ENCODE measurements at places on chromosomes 2 and 18.
A peak's percentile ranks its signal among the peaks of the same experiment; 100 is the strongest.

- no peak for DNase-seq
Measured at GRCh38 chr18:2906704-2907549, 60.1 kb downstream of the EMILIN2 start.

DNA sequence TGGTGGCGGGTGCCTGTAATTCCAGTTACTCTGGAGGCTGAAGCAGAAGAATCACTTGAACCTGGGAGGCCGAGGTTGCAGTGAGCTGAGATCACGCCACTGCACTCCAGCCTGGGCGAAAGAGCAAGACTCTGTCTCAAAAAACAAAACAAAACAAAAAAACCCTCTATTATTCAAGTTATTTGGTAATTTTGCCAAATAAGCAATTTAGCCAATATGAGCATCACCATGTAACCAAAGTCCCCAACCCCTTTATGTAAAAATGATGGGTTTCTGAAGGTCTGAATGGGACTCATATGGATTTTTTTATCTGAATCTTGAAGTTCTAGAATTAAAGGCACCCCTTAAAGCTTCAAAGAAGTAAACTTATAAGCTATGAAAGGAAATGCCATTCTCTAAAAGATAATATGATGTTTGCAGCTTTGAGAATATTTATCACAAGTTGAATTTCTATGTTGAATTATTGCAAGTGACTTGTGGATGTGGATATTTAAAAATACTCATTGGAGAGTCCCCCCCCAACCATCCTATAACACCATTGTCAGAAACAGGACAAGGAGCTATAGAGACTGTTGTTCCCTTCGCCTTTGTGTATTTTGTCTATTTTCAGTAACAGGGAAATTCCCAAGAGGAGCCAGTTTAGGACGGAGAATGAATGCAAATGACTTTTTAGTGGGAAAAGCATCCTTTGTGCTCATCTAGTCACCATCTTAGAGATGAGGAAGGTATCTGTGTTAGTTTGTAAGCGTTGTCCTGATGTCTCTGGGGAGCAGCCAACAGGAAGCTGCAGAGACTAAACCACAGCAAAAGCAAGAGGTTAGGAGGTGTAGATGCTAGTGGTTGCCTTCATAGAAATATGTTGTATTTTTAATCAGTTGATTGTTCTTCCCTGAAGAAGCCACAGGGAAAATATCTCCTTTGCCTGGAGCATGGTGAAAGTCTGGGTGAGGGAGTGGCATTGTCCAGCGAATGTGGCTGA, 68.3 kb downstream of the TET3 start:
- DNase-seq = no peak

GRCh38 chr18:48983793-48984437, 33.1 kb upstream of the SMAD7 start:
- DNase-seq = no peak

DNA sequence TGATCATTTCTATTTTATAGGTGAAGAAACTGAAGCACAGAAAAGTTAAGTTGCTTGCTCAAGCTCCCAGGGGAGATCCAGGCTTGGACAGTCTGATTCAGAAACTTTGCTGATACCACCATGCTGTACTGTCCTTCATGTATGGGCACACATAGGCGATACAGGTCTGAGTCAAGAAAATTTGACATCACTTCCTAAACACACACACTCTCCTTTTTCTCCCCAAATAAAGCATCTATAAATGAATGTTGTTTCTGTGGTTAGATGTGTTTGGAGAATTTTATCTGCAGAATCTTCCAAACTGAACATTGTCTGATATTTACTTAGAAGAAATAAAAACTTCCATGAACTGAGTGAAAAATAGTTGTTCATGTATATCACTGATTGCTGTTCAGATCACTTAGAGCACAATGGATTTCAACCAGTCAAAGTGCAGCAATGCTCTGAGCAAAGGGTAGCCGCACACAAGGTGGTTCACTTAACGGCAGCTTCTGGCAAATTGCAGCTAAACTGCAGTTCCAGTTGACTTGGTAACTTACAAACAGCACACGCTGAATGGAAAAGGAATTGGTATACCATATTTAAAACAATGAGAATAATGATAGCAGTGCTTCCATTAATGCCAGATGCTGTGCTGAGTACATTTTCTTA, 10.0 kb upstream of the AGFG1 start:
- no peak for DNase-seq

DNA sequence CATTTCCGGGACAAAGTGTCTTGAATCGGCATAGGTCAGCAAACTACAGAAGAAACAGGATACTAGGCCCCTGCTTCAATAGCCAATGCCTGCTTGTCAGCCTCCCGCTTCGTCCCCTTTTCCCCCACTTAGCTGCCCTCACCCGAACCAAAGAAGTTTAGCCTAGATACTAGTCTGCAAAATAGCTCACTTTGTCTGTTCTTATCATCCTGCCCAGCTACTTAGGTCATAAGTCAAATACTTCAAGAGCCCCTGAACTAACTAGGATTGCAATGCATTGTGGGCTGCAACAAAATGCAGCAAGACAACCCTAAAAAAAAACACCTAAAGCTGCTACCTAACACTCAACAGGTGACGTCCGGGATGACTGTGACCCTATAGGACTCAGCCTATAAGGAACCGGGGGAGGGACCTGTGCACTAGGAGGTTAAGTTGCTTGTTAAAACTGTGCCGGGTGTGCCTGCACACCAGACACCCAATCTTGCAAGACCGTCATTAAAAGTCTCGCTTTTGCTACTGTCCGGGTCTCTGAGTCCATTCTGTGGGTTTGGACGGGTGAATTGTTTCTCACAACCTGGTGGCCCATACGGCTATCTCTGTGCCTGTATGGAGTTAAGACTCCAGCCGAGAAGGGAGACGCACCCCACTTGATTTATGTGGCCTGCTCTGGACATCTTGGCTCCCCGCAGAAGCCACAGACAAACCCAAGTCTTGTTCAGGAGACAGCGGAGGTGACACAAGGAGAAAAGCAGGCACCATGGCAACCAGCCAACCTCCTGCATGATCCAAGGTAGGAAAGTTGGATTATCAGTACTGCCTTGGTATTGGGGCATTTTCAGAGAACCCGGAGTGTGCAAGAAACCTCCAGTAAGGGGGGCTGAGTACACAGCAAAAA, 105.9 kb downstream of the HIBCH start:
- no peak for DNase-seq

DNA sequence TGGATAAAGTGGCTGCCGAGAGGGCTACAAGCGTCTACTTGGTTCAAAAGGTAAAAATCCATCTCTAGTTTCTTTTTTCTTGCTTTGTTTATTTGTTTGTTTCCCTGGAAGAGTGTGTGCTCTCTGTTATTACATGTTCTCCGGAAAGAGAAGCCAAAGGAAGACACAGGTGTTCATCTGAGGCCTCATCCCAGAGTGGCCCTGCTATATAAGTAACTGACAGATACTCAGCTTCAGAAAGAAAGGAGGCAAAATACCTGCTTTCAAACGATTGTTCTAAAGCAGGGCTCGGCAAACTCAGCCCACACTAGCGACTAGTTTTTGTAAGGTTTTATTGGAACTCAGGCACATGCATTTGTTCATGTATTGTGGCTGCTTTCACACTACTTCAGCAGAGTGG, 140.0 kb upstream of the ALPP start:
- no peak for DNase-seq

- peak; percentile 65 for DNase-seq
Measured at GRCh38 chr2:39435741-39436591, 1.1 kb downstream of the MAP4K3 start.

- DNase-seq = no peak
Measured at GRCh38 chr18:54743605-54743995, 84.7 kb upstream of the RAB27B start.

- no peak for DNase-seq
Measured at GRCh38 chr2:241859017-241859435, 332 bp upstream of the PDCD1 start.

- DNase-seq = no peak
Measured at GRCh38 chr18:52009958-52010357, 330.0 kb upstream of the DCC start.

DNA sequence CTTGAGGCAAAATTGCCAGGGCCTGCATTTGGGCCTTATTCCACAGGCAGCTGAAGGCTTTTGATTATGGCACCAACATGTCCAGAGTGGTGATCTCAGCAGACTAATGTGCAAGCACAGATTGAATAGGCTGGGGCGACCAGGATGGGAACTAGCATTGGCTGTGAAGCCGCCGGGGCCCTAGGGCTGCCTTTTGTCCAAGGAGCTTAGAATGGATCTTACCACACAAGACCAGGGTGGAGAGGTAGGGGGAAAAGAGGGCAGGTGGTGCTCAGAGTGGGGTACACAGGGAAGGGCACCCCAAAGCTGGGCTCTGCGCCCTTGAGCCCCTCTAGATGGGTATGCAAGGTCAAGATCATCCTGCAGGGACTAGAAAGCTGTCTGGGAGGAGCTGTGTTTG, 23.1 kb downstream of the PSD4 start:
- DNase-seq = no peak

GRCh38 chr2:130353291-130354138, 2.3 kb upstream of the PTPN18 start:
- no peak for DNase-seq

- DNase-seq = no peak
Measured at GRCh38 chr2:187542123-187542522, 12.1 kb downstream of the TFPI start.

DNA sequence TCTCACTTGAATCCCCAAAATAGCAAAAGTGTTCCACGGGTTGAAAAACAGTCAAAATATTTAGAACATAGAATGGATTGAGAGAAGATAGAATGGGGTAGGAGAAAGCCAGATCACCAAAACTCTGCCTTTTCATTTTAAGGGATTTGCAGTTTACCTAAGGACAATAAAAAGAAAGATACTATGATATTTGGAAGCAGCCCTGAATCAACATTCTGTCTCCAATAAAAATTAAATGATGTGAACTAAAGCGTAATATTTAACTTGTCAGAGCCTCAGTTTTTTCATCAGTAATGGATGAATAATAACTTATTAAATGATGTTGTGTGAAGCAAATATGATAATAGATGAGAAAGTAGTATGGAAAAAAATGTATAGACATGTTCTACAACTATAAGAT, 100.2 kb upstream of the REG3G start:
- no peak for DNase-seq

DNA sequence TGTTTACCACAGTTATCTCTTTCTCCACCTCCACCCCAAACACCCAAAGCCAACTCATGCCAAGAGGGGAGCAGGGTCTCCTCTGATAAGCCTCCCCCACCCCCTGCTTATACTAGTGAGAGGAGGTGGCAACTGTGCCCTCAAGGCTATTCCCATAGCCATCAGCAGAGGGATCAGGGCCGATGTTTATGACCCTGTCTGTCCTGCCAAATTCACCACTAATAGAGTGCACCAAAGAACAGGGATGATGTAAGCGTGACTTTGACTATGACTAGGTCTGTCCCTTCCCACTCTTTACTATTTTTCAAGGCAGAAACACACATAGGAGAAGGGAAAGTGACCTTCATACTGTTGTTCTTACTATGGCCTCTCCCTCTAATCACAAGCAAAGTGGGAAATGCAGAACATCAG, 74.6 kb downstream of the CLHC1 start:
- DNase-seq = no peak

GRCh38 chr18:22946217-22946616, 13.1 kb downstream of the RBBP8 start:
- no peak for DNase-seq

DNA sequence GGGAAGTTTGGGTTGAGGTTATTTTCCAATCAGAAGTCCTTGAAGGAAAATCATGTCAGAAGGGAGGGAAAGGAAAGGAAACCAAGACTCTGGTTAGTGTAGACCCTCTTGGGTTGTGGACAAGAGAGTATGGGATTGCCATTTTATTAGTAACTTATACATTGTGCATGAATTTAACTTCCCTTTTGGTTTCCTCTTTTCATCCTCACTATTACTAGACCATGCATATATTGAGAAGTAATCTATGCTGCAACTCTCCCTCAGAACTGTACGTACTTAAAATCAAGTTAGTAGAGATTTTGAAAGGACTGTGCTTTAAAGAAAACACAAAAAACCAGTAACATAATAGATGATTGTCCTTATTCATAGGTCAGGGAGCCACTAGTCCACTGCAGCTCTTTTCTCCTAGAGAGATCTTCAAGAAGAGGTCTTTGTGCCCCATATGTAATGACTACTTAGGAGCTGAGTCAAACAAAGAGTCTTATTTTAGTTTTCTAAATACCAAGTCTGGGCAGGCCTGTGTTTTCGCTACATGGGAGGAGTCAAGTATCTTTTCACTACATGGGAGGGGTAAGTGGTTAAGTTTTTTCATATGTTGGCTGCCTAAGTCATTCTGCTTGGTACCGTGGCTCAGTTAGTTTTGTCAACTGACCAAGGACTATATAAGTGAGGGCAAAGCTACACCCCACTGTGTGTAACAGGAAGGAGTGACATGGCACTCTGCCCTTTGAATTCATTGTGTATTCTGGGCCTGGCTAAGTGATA, 25.2 kb upstream of the FAM117B start:
- DNase-seq = no peak

GRCh38 chr2:29353403-29353991, 238.3 kb downstream of the CLIP4 start:
- DNase-seq = no peak

GRCh38 chr2:66443979-66444861, 9.3 kb downstream of the MEIS1 start:
- DNase-seq = no peak

- no peak for DNase-seq
Measured at GRCh38 chr2:24819442-24820174, 26.4 kb downstream of the CENPO start.

- no peak for DNase-seq
Measured at GRCh38 chr2:11556101-11556806, 22.4 kb downstream of the GREB1 start.

DNA sequence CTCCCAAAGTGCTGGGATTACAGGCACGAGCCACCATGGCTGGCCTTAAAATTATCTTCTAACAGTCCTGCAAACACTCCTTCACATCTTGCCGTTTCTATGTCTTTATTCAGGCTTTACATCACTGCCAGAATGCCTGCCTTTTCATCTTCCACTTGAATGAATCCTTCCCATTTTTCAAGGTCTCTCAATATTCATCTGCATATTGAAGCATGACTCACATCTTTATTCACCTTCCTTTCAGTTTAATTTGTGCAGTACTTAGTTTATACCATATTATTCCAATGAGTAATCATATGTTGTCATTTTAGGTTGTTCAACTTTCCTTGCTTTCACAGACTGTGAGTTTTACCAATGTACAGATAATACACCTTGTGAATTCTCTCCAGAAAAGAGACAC, 510.1 kb upstream of the PIK3C3 start:
- no peak for DNase-seq

- DNase-seq = no peak
Measured at GRCh38 chr18:46950064-46950656, 32.8 kb downstream of the KATNAL2 start.

- DNase-seq = no peak
Measured at GRCh38 chr2:52144590-52144989, 1112.7 kb upstream of the NRXN1 start.

DNA sequence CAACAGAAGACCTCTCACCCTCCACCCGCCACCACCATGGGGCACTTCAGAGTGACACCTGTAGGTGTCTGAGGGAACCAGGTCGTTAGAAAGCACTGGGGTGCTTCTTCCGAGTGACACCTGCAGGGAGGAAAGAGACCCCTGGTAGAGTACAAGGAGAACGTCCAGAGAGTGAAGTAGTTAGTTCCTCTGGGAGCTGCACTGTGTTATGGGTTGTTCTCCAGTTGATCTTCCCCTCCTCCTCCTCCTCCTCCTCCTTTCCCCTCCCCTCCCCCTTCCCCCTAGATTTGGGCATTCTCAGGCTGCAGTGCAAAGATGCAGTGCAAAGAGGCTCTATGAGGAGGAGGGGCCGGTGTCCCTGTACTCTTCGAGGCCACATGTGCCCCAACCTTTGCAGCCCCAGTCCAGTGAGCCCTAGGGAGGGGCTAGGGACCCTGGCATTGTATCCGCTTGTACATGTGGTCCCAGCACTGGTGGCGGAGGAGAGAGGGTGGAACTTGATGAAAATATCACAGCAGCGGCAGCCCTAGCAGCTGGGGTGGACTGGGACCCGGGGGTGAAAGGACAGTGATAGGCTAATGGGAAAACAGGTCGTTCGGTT, 850 bp downstream of the DNAJB2 start:
- DNase-seq = no peak
